ENCODE measurements at places on chromosomes 1 and 21. TPM values are rescaled to one million over a fixed set of nuclear protein-coding genes. Genes with fewer than 3 reads are reported as not detected.

The HTR6 gene
- total RNA-seq: not detected

The ECM1 gene
- 8.4 TPM for total RNA-seq

The TMEM52 gene
- total RNA-seq: not detected

The SLC44A5 gene
- under 0.01 TPM for total RNA-seq

The ANGPTL1 gene
- 2.8 TPM for total RNA-seq

The YBX1 gene
- 971 TPM for total RNA-seq

The COL24A1 gene
- 0.12 TPM for total RNA-seq

The PSMD4 gene
- total RNA-seq: 293 TPM

The B3GALT5 gene
- not detected for total RNA-seq

The CLDN19 gene
- total RNA-seq: not detected

The PRKCZ gene
- total RNA-seq: 9.1 TPM

The OR2T3 gene
- not detected for total RNA-seq

The NR1I3 gene
- total RNA-seq: not detected

The DNALI1 gene
- total RNA-seq: 3.2 TPM

The DYNLT5 gene
- 0.15 TPM for total RNA-seq

The BPNT1 gene
- total RNA-seq: 13.0 TPM

The TPTE gene
- not detected for total RNA-seq

The RNF223 gene
- total RNA-seq: not detected

The CTH gene
- 2.6 TPM for total RNA-seq

The ENO1 gene
- total RNA-seq: 1,017 TPM

The KLHL17 gene
- 5.0 TPM for total RNA-seq

The PODN gene
- total RNA-seq: 4.1 TPM

The HSPB7 gene
- 2.5 TPM for total RNA-seq

The SPATA45 gene
- not detected for total RNA-seq

The ZBTB8B gene
- not detected for total RNA-seq

The RXFP4 gene
- not detected for total RNA-seq

The CLCNKB gene
- not detected for total RNA-seq

The CDK18 gene
- 0.47 TPM for total RNA-seq

The RYR2 gene
- not detected for total RNA-seq

The GREM2 gene
- 18.4 TPM for total RNA-seq

The TFF2 gene
- total RNA-seq: not detected

The UBE2U gene
- total RNA-seq: not detected

The VHLL gene
- total RNA-seq: 0.23 TPM

The MYOC gene
- 0.23 TPM for total RNA-seq

The CD52 gene
- not detected for total RNA-seq

The IL20 gene
- total RNA-seq: not detected

The SLC44A3 gene
- 6.1 TPM for total RNA-seq

The BSDC1 gene
- 37.9 TPM for total RNA-seq

The IQCC gene
- total RNA-seq: 1.3 TPM

The LAMB3 gene
- total RNA-seq: 5.6 TPM

The NUCKS1 gene
- total RNA-seq: 100 TPM

The RGS7 gene
- 2.8 TPM for total RNA-seq

The TNFSF18 gene
- total RNA-seq: 0.60 TPM

The MX2 gene
- 0.60 TPM for total RNA-seq

The LCE1C gene
- total RNA-seq: not detected

The FCMR gene
- not detected for total RNA-seq

The CRYAA gene
- total RNA-seq: not detected

The SPATA1 gene
- total RNA-seq: 0.15 TPM

The TMCO2 gene
- total RNA-seq: not detected

The GBP5 gene
- total RNA-seq: 0.08 TPM

The DPYD gene
- total RNA-seq: 34.4 TPM
